ENCODE measurements at places on chromosomes 11 and 22.

DNA sequence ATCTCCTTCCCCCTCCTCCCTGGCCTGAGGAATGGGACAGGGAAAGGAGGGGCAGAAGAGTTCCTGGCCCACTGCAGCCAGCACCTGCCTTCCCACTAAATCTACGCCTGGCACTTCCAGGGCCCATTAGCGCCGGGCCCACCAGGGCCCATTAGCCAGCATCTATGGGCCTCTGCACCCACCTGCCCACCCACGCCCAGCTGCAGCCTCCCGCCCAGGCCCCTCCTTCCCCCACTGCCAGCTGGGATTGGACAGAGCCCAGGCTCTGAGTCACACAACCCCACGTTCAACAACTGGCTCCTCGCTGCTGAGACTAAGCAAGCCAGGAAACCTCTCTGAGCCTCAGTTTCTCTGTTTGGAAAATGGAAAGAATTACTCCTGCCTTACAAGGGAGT, 48.7 kb downstream of the CYTH4 start:
- DNase-seq = peak; percentile 46

- no peak for DNase-seq
Observed at GRCh38 chr22:27111796-27112672, 454.6 kb downstream of the MIAT start.

DNA sequence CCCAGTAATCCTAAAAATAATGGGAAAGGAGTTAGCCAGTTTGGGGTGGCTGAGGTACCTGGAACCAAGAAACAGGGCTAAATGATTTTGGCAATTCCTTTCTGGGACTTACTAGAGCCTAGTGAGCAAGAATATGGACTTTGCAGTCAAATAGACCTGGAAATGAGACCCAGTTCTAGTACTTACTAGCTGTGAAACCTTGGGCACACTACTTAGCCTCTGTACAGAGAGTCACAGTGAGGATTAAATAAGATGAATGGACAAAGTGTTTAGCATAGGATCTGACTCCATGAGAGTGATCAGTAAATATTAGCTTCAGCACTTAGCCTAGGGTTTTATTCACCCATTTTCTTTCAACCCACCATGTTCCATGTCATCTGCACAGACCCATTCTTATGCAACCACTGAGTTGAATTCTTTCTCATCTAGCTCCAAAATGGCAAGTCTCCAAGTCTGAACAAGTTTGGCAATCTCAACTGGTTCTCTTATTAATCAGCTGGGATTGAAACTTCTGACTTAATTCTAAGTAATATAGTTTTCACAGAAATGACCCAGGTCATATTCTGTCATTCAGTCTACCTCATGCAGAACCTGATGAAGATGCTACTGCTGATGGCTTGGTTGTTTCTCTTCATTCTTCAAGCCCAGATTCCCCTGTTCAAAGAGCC, 15.0 kb upstream of the SORL1 start:
- DNase-seq = no peak

- DNase-seq = no peak
Observed at GRCh38 chr22:45888221-45889092, 88.5 kb downstream of the WNT7B start.

DNA sequence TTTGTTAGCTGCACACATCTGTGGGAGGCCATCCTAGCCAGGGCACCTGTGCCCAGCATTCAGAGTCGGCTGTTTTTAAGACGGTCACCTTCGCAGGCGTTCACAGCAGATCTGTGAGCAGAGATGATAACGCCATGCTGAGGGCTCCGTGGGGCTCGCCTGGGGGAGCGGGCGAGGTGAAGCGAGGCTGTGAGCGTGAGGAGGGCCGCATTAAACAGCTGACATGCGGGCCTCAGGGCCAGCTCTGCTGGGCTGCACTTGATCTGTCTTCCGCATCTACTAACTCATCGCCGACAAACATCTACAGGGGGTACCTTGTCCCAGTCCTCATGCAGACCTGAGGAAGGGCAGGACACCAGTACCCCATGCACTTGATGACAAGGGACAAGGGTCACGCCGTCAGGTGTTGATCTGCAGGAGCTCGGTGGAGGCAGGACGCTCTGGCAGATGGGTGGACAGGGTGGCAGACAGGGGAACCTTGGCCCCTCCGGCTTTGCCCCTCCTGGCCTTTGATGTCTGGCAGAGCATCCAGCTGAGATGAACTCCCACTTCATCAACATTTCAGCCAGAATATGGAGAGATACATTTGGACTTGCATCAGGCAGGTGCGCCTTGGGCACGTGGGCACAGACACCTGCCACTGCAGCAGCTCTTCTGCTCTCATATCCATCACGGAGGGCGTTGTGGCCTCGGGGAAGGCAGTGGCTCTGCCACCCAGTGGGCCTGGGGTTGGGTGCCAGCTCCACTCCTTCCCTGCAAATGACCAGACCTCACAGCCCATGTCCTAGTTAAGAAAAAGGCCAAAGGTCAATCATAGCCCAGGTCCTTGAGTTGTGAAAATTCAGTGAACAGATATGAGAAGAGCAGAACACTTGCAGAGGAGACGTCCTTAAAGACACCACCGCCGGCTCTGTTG, 822.9 kb downstream of the BRD1 start:
- no peak for DNase-seq

GRCh38 chr22:24146791-24147353, 34.4 kb upstream of the SUSD2 start:
- no peak for DNase-seq

- DNase-seq = peak; percentile 37
Observed at GRCh38 chr22:28829358-28830181, 29.2 kb upstream of the XBP1 start.

Data from SW480 (cell line).